ENCODE measurements at places on chromosomes 2 and 18.
A peak's percentile ranks its signal among the peaks of the same experiment; 100 is the strongest.

- DNase-seq, result no peak
Measured at GRCh38 chr2:96959406-96960110, 26.8 kb downstream of the FAM178B start.

GRCh38 chr2:101204400-101205115 is 48.1 kb upstream of the CNOT11 start:
- no peak for DNase-seq

DNA sequence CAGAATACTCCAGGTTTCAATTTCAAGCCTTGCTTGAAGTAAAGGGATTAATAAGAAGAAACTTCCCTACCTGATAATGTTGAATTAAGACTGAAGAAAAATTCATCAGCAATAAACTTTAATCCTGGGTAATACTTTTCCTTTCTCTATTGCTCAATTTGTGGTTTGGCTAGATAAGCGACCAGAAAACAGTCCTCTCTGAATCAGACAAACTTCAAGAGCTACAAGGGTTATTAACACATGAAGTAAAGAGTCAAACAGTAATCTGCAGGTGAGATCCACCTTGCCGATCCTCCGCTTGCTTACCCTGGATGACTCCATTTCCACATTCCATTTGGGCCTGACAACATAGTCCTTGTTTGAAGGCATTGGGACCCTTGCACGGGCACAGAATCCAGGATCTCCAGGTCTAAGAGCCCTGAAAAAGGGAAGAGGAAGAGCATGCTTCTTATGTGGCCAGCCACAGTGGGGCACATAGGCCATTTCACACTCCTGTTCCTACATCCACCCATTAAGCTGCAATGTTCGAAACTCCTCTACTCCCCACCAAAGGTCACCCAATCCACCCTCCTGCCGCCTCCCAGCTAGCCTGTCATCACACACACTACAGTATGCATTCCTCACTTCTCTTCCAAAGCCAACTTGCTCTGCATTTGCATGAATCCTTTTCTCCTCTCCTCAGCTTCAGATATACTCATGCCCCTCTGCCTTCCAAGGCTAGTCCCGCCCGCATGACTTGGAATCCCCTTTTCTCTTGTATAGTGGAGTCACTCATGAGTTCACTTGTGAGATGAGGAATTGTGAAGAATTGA is 39.8 kb downstream of the IWS1 start:
- DNase-seq, result no peak

GRCh38 chr2:113133704-113134598 is 6.6 kb downstream of the IL1RN start:
- no peak for DNase-seq

GRCh38 chr2:195861821-195862220 is 204.8 kb downstream of the SLC39A10 start:
- no peak for DNase-seq

DNA sequence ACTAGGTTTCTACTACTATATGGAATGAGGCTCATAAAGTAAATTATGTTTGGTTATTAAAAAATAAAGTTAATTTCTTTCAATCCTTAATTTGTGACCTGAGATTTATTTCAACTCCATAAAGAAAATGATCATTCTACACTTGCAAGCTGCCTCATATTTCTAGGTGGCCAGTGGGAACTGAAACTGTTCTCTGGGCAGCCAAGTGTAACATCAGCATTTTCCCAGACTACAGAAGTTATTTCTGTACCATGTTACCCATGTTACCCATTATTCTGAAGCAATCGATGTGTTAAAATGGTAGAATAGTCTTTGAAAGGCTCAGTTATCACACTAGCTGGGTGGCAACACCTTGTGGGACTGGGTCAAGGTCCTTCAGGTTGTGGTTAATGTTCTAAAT is 139.3 kb upstream of the FBXO11 start:
- peak; percentile 9 for DNase-seq

- no peak for DNase-seq
Measured at GRCh38 chr2:174931724-174932123, 73.5 kb downstream of the CHN1 start.

- no peak for DNase-seq
Measured at GRCh38 chr18:43115076-43115921, at the start of gene RIT2. Gene RIT2, minus strand, starts transcription at chr18:43115685.

- DNase-seq, result no peak
Measured at GRCh38 chr2:221999717-222000116, 299.1 kb downstream of the PAX3 start.

DNA sequence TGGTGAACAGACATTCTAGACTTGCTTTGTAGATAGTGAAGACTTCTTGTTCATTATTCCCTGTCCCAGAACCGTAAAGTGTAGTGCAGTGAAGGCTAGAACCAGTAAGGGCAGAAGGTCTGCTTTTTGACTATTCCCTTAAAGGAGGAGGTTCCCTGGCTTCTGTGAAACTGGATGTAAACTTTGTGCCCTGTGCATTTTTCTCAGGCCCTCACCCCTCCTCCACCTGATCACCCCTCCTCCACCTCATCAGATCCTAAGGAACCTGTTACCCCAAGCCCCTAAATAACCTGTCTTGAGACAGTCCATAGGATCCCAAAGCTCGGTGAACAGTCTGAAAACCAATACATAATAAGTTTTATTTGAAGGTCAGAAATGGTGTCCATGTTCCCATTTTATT is 33.7 kb downstream of the SFT2D3 start:
- no peak for DNase-seq

GRCh38 chr18:80159713-80160636 is 50.9 kb downstream of the ADNP2 start:
- DNase-seq, result peak; percentile 81

GRCh38 chr2:24471662-24472061 is 19.4 kb upstream of the NCOA1 start:
- DNase-seq, result no peak

DNA sequence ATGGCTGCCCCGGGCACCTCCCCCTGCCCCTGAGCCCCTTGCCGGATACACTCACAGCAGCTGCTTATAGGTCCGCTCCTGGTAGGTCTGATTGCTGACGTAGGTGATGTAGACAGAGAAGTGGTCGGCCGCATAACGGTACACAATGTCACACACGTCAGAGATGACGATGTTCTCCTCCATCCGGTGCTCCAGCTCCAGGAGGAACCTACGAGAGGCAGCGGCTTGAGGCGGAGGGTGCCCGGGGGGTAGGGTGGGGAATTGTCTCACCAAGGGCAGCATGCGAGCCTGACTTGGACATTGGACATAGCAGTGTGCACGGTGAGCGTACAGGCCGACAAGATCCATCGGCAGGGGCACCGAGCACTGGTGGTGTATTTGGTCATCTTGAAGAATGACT is 22.8 kb downstream of the SNORC start:
- DNase-seq, result no peak

DNA sequence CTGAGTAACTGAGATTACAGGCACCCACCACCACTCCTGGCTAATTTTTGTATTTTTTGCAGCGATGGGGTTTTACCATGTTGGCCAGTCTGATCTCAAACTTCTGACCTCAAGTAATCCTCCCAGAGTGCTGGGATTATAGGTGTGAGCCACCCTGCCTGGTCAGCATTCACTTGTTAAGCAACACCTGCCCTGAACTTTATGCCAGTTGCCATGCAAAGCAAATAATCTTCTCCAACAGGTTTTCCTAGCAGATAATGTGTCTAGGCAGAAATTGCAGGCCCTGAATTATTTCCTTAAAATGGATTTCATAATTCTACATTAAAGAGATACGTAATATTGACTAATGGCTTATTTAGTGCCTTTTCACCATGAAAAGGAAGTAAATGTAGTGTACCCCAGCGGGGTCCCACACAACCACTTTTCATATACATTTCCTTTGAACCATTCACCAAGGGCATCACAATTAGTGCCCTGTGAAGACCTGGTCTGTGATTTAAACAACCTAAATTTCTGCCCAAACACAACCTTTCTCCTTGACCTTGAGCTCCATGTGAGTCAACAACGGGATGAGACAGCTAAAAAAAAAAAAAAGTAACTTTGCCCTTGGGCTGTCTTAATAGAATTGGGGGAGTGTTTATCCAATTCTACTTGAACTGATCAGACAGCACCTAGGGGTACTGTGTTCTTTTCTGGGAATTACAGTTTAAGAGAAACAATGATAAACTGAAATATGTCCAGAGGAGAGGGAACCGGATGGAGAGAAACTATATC is 41.6 kb downstream of the EEF1B2 start:
- DNase-seq, result no peak

DNA sequence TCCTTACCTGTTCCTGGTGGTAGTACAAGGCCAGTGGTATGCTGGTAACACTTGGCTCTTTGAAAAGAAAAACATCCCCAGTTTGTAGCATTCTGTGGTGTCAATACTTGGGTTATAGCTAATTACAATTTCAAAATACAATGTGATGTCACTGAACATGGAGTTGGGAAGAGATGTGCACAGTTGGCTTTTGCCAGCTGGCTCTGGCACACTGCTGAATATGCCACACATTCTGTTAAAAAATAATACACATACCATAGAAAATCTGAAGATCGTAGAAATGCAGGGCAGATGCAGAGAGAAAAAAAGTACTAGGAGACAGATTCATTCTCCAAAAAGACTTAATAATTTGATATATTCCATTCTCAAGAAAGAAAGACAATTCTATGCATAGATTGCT is 101.5 kb downstream of the TACR1 start:
- DNase-seq, result no peak

GRCh38 chr2:100272841-100273329 is 49.4 kb downstream of the LONRF2 start:
- DNase-seq, result no peak

GRCh38 chr2:236830926-236831325 is 254.8 kb upstream of the COPS8 start:
- no peak for DNase-seq

- DNase-seq, result peak; percentile 17
Measured at GRCh38 chr2:197073701-197074433, 147.4 kb upstream of the PGAP1 start.

GRCh38 chr2:200297989-200298388 is 8.5 kb upstream of the SPATS2L start:
- DNase-seq, result no peak

GRCh38 chr2:65402780-65403528 is 29.4 kb downstream of the SPRED2 start:
- no peak for DNase-seq

DNA sequence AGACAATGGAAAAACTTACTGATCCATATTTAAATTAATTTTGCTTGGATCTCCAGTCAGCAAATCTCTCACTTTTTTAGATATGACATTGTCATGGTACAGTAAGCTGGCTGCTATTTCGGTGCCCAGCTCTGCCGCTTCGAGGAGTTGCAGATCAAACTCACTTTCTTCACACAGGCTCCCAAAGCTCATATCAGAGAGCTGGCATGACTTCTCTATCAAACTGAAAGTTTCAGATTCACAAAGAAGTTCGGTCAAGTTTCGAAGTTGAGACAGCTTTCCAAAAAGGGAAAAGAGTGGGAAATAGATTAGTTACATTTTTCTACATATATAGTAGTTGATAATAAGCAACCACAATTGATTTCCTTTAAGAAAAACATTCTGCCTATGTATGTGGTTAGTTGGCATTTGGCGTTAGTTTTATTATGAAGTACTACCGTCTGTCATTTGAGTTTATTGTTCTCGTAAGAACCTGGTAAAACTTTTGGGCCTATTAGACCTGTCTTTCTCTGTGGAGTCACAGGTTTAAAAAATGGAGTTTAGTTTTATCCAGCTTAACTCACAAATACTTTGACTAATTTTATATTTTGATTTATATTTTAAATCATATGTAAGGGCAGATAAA is 118.8 kb downstream of the ABCA12 start:
- no peak for DNase-seq

GRCh38 chr2:108182489-108182888 is 57.3 kb upstream of the SULT1C3 start:
- no peak for DNase-seq

GRCh38 chr18:33712719-33713118 is 134.7 kb downstream of the ASXL3 start:
- DNase-seq, result no peak

DNA sequence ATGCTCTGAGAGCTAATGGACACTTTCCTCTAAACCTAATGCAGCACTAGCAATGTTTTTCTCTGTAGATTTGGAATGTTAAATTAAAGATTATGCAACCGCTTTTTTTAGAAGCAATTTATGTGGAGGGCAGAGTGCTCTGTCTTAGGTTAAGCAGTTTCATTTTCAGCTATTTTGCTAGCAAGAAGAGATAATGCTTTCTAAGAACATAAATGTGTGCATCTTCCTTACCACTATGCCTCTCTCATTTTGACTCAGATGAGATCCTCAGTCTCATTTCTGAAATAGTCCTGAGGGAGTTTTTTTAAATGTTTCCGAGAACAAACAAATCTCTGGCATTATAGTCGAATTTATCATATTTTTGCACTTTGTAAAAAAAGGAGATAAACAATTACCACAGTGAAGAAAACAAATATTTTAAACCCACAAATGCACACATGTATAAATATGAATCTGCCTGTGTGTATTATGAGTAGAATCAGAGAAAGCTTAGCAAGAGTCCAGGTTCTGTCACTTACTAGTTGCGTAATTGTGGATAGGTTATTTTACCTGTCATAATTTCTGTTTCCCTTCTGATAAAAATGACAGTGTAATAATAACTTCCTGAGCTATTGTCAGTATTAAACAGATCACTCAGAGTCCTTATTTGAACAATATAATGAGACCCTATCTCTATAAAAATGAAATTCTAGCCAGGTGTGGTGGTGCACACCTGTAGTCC is 207.7 kb upstream of the CRIM1 start:
- no peak for DNase-seq

DNA sequence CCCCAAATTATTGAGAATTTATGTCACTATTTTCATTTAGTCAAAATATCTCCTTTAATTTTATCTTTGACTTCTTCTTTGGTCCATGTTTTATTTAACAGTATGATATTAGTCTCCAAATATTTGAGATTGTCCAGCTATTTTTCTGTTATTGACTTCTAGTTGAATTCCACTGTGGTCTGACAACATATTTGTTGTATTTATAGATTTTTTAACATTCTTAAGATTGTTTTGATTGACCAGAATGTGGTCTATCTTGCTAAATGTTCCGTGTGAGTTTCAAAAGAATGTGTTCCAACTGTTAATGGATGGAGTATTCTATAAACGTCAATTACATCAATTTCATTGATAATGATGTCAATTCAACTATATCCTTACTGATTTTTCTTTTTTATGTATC is 1452.1 kb downstream of the SUCLG1 start:
- no peak for DNase-seq

GRCh38 chr2:223649554-223650533 is 47.7 kb upstream of the SCG2 start:
- no peak for DNase-seq

- DNase-seq, result peak; percentile 79
Measured at GRCh38 chr2:240149943-240150784, 9.7 kb upstream of the OTOS start.

DNA sequence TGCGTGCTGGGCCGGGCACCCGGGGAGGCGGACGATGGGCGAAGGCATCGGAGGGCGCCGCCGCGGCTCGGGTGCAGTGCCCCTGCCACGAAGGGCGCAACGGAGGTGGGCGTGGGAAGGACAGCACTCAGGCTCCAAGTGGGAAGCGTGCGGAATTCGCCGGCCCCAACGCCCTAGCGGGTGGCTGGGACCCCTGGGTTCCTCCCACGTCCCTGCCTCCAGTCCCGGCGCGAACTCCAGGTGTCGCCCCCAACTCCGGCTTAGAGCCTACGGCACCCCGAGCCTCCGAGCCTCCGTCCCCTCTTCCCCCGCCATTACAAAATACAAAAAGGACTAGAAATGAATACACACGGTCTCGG is 1.3 kb downstream of the CYP27C1 start:
- no peak for DNase-seq
